Caki2 (cell line): ENCODE measurements at places on chromosomes 1 and 21. TPM values are rescaled to one million over a fixed set of nuclear protein-coding genes. Genes with fewer than 3 reads are reported as not detected.

CDCA8 gene
- total RNA-seq: 9.8 and 14.5 TPM in 2 replicates

DNA sequence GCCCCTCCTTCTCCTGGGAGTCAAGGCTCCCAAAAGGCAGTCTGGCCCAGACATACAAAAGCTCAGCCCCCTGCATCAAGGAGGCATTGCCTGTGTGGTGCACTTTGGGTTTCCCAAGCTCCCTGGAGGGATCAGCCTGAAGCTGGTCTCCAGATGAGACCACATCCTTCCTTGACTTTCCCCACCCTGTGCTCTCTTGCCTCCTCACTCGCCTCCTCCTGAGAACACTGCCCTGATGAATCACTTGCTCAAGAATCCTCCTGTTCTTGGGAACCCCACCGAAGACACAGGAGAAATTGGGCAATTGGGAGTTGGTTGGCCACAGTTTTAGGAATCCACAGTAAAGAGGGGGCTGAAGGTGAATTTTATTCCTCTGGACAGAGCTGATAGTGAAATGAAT is 34.8 kb upstream of the LYST start:
- DNase-seq: no peak

ROR1 gene
- total RNA-seq: 0.41 and 3.4 TPM in 2 replicates

DNA sequence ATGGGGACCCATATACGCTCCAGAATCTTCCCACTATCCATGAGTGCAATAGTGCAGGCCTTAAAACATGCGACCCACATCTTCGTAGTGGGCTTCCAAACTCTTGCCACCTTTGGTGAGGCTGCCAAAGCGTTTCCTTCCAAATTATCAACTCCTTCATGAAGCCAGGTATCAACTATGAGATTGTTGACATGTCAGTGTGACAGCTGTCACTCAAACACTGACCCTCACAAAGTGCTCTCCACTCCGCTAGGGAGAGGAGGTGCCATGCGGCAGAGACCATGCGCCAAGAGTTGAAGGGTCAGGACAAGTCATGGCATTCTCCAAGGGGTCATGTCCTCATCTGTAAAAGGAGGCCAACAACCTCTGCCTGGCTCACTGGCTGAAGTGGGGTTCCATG is 103.3 kb downstream of the SUSD4 start:
- DNase-seq: no peak

GRCh38 chr1:93750955-93751354 is 69.3 kb upstream of the BCAR3 start:
- DNase-seq: no peak

GRCh38 chr1:41672173-41672572 is 187.7 kb upstream of the EDN2 start:
- DNase-seq: peak; percentile 73

GRCh38 chr21:16193496-16194094 is 463.8 kb downstream of the USP25 start:
- no peak for DNase-seq

CD48 gene
- total RNA-seq: not detected in 2 replicates

GRCh38 chr1:66787641-66788040 is 13.4 kb downstream of the INSL5 start:
- DNase-seq: no peak

- no peak for DNase-seq
Observed at GRCh38 chr1:230109895-230110667, 43.0 kb downstream of the GALNT2 start.

- peak; percentile 85 for DNase-seq
Observed at GRCh38 chr1:20493839-20494608, 8.0 kb upstream of the CAMK2N1 start.

DNA sequence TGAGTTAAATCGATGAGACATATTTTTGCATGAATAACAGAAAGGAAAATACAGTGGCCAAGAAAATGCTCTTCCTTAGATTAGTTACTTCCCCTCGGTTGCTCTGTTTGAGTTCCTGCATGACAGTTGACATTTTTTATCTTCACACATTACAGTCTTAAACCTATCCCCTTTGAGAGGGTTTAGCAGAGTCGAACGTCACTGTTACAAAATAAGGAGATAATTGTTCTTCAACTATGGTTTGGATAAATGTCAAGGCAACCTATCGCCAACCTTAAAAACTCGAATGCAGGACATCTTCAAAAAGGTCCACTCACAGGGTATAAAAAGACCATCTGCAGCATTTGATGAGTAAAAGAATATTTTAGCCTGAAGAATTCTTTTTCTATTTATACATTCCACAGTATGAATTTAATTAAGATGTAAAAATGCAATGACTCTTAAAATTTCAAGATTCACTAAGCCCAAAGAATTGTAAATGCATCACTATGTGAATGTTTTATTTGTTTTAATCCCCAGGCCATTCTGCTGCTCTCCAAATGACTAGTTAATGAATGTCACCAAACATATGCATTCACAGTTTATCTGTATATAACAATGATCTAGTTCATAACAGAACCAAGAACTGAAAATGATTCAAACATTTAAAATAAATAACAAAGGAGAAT is 68.9 kb upstream of the COL11A1 start:
- DNase-seq: no peak

IRF6 gene
- not detected in 2 replicates for total RNA-seq

DNA sequence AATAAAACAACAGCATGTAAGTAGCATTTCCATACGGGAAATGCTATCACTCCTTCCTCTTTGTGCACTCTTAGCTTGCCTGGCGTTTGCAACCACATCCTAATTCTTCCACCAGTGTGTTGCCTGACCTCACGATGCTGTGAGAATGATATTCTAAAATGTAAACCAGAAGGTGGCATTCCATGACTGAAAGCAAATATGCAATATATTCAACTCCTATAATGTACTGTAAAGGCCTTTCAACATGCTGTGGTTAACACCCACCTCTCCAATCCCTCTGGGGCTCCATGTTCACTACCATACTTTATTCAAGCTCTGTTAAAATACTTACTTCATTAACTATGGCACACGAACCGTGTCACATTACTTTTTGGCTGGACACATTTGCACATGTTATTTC is 420.6 kb upstream of the DEPDC1 start:
- DNase-seq: no peak

DNA sequence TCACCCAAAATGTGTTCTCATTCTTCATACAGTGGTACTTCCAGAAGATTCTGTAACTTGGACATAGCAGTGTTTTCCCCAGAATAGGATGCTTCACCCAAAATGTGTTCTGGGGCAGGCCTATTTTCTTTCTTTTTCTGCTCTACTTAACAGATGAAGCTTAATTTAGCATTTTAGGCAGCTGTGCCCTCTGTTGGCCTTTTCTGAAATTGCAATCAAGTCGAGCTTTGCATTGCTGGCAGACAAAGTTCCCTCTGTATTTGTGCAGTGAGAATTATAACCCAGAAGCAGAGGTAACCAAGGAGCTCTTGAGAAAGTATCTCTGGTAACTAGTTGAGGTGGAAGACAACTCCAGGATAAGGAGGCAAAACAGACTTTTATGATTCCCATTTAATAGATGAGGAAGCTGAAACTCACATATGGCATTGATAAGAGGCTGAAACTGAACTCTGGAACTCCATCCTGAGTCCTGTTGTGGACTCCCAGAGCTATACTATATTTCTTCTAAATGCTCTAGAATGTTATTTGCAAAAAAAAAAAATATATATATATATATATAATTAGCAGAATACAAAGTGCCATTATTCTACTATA is 50.3 kb upstream of the L1TD1 start:
- DNase-seq: peak; percentile 30

S100A7A gene
- total RNA-seq: not detected in 2 replicates

- DNase-seq: no peak
Observed at GRCh38 chr21:45533361-45533845, 8.8 kb downstream of the SLC19A1 start.

DNA sequence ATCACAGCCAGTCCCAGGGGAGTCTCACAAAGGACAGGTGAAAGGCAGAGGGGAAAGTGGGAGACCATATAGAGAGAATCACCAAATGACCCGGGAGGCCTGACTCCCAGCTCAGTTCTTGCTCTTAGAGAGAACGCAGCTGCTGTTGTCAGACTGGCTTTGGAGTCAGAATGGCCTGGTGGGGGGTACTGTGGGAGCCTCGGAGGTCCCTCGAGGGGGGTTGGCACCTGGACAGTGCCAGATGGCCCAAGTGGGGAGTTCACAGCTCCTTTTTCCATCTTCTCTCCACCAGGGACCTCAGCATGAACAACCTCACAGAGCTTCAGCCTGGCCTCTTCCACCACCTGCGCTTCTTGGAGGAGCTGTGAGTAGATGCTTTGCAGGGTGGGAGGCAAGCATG is 31.5 kb downstream of the LGR6 start:
- no peak for DNase-seq

GRCh38 chr1:238608144-238608543 is 717.4 kb upstream of the ZP4 start:
- DNase-seq: no peak

DNA sequence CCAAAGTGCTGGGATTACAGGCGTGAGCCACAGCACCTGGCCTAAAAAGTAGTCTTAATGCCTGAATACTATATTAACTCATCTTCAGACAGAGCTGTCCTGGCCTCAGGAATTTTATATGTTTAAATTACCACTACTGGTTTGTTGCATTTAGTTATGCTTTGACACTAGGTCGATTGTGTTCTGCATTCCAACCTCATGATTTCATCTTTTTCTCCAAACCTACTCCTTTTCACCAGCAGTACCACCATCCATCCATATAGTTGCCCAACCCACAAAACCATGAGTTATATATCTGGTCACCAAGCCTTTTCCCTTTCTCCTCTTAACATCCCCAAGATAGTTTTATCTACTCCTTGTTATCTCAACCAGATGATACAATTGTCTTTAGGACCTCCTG is 22.6 kb downstream of the FMO5 start:
- peak; percentile 18 for DNase-seq

GRCh38 chr1:162893612-162893908 is 32.6 kb upstream of the CCDC190 start:
- DNase-seq: no peak

PLPPR5 gene
- 4.3 and 5.6 TPM in 2 replicates for total RNA-seq

DNA sequence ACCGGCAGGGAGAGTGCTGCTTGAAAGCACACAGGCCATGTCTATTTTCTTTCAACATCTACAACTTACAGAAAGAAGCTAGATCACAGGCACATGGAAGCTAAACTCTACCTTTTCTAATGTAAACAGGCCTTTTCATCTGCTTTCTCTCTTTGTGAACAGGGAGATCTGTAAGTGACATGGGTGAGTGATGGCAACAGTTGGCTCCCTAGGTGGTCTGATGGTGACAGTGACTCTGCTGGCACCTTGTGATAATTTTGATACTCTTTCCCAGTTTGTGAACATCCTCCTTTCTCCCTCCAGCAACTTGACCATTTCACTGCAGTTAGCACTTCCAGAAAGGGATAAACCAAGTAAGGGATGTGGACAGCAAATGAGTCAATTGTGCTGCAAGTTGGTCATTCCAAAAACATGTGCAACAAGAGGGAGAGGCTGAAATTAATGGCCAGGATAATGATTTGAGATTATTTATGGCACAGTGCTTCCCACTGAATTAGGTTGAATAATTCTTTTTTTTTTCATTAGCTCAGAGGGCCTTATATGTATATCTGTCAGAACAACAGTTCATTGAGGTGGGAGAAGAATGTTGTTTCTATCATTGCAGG is 89.5 kb downstream of the XCL2 start:
- no peak for DNase-seq

- no peak for DNase-seq
Observed at GRCh38 chr1:22794647-22795365, 84.2 kb downstream of the EPHB2 start.

GRCh38 chr21:34797921-34798535 is 129.2 kb downstream of the CLIC6 start:
- no peak for DNase-seq
